ENCODE measurements at places on chromosomes 11 and 22. TPM values are rescaled to one million over a fixed set of nuclear protein-coding genes. Genes with fewer than 3 reads are reported as not detected.

The C11orf91 gene
- 0.57 TPM for total RNA-seq

The FOLR2 gene
- not detected for total RNA-seq

DNA sequence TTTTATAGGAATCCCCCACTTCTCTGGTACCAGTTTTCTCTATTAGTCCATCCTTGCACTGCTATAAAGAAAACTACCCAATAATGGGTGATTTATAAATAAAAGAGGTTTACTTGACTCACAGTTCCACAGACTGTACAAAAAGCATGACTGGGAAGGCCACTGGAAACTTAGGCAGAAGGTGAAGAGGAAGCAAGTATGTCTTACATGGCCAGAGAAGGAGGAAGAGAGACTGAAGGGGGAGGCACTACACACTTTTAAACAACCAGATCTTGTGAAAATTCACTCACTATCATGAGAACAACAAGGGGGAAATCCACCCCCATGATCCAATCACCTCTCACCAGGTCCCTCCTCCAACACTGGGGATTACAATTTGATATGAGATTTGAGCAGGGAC is 68.9 kb upstream of the GNAZ start:
- H3K27me3 ChIP-seq: peaks cover 70% of the 10 kb centered on the region
- H3K27ac ChIP-seq: no peak overlapping the region
- H3K4me3 ChIP-seq: no peak overlapping the region
- H3K36me3 ChIP-seq: no peaks in the 10 kb centered on the region
- no peak for DNase-seq
- no peaks in the 10 kb centered on the region for H3K4me1 ChIP-seq

DNA sequence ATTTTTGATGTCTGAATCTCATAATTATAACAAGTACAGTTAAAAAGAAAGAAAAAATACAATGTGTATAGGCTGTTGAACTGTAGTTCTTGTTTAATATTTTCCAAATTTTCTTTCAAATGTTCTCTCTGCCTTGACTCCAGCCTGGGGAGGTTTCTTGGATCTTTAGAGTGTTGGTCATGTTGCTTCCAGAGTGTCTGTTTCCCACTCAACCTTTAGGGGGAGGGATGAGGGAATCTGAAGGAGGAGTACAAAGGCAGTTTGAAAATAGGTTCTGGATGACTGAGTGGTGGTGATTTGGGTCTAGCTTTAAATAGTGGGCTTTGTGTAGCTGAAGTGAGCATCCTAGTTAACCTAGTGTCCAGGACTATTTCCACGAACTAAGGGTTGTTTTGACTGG is 2.0 kb downstream of the CTNND1 start:
- peak overlapping the region; percentile 65 for H3K27ac ChIP-seq
- no peak for DNase-seq
- H3K4me3 ChIP-seq: peak overlapping the region; percentile 95
- H3K36me3 ChIP-seq: peaks cover 7% of the 10 kb centered on the region
- no peaks in the 10 kb centered on the region for H3K27me3 ChIP-seq
- H3K4me1 ChIP-seq: peaks cover 46% of the 10 kb centered on the region

DNA sequence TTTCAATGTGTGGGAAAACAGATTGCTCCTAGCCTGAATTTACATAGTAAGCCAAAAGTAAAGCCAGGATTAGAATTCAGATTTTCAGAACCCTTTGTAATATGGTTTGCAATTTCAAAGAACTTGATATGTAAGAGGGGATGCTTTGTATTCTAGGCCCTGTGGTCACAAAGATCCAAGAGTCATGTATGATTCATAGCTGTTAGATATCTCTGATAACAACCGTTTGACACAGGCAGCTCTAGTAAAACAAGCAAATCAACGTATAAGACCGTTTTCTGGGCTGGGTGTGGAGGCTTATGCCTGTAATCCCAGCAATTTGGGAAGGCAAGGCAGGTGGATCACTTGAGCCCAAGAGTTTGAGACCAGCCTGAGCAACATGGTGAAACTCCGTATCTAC is 79.6 kb downstream of the EMSY start:
- no peak overlapping the region for H3K27ac ChIP-seq
- no peak overlapping the region for H3K4me3 ChIP-seq
- H3K4me1 ChIP-seq: no peaks in the 10 kb centered on the region
- H3K36me3 ChIP-seq: peaks cover 18% of the 10 kb centered on the region
- no peaks in the 10 kb centered on the region for H3K27me3 ChIP-seq
